ENCODE measurements at places on chromosomes 7 and 10. TPM values are rescaled to one million over a fixed set of nuclear protein-coding genes. Genes with fewer than 3 reads are reported as not detected.

Gene SMNDC1
- 11.4 TPM for polyA plus RNA-seq

Gene CYP26C1
- not detected for polyA plus RNA-seq

Gene SLC29A3
- polyA plus RNA-seq: 2.2 TPM

Gene FGFR2
- 53.3 TPM for polyA plus RNA-seq

Gene BMPER
- polyA plus RNA-seq: 10.9 TPM

Data from Purkinje cell (primary cell).